ENCODE measurements at places on chromosomes 5 and 9. TPM values are rescaled to one million over a fixed set of nuclear protein-coding genes. Genes with fewer than 3 reads are reported as not detected.

QRFP gene
- total RNA-seq: not detected

HRCT1 gene
- total RNA-seq: 2.0 TPM

GRCh38 chr5:144139586-144139985 is 30.9 kb downstream of the YIPF5 start:
- no peak for DNase-seq

DNA sequence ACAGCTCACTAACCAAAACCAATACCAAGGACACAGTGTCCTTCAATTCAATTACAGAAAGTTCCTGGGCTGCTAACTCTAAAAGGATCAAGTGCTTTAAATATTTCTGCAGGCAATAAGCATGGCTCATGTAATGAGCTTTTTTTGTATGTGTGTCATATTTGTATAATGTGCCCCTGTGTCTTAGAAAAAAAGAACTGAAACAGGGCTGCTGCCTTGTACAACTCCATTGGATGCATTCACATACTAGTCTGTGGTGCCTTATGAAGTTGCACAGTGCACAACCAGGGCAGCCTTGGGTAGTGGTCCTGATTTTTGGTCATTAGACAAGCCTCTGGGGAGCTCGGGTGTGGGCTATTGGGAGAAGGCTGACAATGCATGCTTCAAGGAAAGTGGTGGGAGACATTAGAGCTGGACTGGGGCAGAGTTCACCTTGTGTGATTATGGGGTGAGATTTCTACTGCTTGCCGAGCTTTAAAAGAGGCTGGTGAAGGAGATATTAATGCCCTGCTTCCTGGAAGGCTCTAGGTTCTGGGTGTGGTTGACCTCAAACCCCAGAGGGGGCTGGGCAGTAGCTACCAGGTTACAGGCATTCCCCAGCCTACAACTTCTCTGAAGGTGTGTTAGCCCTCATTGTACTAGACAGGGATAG is 3.6 kb upstream of the CPEB4 start:
- DNase-seq: peak; percentile 53

GRCh38 chr5:97907646-97908400 is 724.8 kb upstream of the RIOK2 start:
- DNase-seq: no peak

DNA sequence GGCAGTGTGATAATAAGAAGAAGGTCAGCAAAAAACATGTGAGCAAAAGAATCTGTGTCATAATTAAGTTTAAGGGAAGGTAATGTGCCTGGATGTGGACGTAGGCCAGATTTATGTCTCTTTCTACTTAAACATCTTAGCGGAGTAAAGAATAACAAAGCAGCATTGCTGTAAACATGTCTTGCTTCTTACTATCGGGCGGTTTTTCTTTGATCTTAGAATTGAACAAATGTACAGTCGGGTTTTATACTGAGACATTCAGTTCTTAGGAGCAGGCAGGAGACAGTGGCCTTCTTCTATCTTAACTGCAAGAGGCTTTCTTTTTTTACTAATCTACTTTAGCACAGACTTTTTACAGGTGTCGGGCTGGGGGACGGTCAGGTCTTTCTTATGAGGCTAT is 40.4 kb upstream of the FLT4 start:
- DNase-seq: no peak

GRCh38 chr5:38666668-38667498 is 110.4 kb upstream of the LIFR start:
- DNase-seq: peak; percentile 43

DNA sequence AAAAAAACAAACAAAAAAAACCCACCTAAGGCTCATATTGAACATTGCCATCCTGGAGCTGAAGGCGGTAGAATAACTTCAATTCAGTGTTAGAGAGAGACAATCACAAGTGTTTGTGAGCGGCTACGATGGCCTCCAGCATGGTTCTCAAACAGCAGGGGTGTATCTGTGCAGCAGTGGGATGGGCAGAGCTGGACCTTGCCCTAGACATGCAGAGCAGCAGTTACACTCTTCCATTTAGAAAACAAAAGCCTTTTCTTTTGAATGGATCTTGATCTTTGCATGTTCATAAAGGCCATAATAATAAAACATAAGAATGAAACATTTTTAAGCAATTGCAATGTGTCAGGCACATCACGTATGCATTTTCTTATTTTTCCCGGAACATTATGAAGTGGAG is 50.3 kb downstream of the ARHGAP26 start:
- peak; percentile 54 for DNase-seq

DNA sequence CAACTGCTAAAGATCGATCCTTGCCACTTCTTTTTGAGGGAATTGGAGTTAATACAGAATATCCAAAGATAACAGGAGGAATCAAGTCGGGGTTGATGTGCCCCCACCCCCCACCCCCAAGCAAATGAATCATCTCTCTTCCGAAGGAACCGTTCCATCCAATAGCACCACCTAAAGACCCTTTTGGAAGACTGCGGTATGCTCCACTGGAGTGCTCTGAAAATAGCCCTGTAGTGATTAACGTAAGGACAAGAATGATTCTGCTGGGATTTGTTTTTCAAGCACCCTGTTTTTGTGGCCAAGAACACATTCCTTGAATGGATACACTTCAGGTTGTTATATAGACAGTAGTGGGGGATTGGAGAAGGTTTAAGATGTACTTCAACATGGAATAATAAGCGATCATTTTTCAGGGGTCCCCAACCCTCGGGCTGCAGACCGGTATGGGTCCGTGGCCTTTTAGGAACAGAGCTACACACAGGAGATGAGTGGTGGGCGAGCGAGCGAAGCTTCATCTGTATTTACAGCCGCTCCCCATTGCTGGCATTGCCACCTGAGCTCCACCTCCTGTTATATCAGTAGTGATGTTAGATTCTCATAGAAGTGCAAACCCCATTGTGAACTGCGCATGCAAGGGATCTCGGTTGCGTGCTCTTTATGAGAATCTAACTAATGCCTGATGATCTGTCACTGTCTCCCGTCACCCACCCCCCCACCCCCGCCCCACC is 44.5 kb upstream of the TMEM252 start:
- DNase-seq: no peak

Measured in mucosa of gallbladder (tissue), 1 donor.